Caco-2 (cell line): ENCODE measurements at places on chromosomes 5 and 9. TPM values are rescaled to one million over a fixed set of nuclear protein-coding genes. Genes with fewer than 3 reads are reported as not detected.
A peak's percentile ranks its signal among the peaks of the same experiment; 100 is the strongest.

- DNase-seq = no peak
Measured at GRCh38 chr5:150239099-150239793, 49.4 kb downstream of the SLC6A7 start.

DNA sequence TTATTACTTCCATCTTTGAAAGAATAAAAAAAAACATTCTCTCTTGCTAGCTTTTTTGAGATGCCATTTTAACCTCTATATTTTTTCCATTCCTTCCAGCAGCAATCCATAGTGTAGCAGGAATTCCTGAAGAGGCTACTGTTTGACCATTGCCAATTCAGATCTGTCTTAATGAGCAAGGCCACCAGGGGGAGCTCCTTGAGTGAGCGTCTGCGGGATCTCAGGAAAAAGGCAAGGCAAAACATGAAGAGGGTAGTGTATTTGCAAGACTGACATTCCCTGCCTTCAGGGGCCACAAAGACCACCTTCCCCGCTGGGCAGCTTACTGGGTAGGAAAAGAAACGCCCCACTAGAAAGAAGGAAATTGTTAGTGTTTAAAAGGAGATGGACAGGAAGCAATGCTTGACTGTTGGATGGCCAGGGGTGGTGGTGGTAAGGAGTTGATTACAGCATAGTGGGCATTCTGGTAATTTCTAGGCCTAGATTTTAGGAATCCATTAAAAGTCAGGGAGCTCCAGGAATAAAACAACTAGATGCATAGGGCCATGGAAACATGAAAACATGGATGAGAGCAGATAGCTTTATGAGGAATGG is 206.6 kb upstream of the HAPLN1 start:
- DNase-seq = peak; percentile 80

GRCh38 chr5:17196697-17197096 is 20.7 kb upstream of the BASP1 start:
- no peak for DNase-seq

- DNase-seq = no peak
Measured at GRCh38 chr9:91012933-91013841, 211.6 kb downstream of the SYK start.

GRCh38 chr5:56693220-56693579 is 122.1 kb upstream of the MAP3K1 start:
- no peak for DNase-seq

- DNase-seq = no peak
Measured at GRCh38 chr9:131667576-131667975, 72.3 kb downstream of the RAPGEF1 start.

GRCh38 chr9:13787234-13787833 is 507.8 kb upstream of the MPDZ start:
- no peak for DNase-seq

- no peak for DNase-seq
Measured at GRCh38 chr5:157540707-157541446, 34.7 kb downstream of the ADAM19 start.

DNA sequence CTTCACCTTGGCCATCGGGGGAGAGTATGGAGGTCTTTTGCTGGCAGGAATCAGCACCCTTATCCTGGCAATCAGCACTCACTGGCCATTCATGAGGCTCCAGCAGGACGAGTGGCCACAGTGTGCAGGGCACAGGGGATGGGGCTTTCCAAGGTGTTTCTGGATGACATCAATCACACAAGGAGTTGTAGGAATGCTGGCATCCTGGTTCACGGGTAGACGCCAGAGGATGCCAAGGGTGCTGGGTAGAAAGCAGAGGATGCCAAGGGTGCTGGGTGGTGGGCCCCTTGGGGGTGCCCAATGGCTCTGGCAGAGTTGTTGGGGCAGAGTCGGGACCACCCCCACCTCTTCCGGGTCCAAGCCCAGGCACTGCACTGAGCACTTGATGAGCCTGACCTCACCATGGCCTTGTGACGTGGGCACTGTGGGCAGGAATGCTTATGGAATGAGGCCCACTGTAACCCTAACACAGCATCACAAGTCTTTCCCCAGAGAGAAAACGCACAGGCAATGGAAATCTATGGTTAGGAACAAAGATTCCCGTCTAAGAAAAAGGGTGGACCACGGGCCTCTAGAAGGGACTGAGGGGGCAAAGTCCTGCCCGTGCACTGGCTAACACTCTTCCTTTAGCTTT is 29.1 kb downstream of the CEL start:
- DNase-seq = peak; percentile 34

- DNase-seq = no peak
Measured at GRCh38 chr9:25857147-25857546, 178.9 kb upstream of the TUSC1 start.

DNA sequence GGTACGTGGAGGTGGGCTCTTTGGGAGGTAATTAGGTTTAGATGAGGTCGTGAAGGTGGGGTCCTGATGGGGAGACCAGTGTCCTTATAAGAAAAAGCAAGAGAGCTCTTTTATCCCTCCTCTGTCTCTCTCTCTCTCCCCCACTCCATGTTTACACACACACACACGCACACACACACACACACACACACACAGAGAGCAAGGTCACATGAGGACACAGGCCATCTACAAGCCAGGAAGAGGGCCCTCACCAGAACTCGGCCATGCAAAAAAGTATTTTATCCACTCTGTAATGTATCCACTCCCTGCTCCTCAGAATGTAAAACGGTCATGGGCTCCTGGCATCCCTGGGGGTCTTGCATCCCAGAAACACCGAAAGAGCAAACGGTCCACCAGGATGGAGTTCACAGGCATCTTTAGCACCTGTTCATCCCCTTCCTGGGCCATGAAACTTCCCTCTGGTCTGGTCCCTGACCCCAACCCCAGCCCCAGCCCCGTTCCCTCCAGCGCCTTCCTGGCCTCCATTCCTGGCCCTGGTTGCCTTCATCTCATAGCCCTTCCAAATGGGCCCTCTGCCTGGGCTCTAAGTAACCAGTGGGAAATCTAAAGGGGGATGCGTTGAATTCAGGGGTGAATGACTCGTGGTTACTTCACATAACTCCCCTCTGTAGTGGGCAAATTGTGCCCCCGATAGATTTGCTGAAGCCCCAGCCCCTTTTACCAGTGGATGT is 88.8 kb downstream of the NSUN2 start:
- DNase-seq = no peak

DNA sequence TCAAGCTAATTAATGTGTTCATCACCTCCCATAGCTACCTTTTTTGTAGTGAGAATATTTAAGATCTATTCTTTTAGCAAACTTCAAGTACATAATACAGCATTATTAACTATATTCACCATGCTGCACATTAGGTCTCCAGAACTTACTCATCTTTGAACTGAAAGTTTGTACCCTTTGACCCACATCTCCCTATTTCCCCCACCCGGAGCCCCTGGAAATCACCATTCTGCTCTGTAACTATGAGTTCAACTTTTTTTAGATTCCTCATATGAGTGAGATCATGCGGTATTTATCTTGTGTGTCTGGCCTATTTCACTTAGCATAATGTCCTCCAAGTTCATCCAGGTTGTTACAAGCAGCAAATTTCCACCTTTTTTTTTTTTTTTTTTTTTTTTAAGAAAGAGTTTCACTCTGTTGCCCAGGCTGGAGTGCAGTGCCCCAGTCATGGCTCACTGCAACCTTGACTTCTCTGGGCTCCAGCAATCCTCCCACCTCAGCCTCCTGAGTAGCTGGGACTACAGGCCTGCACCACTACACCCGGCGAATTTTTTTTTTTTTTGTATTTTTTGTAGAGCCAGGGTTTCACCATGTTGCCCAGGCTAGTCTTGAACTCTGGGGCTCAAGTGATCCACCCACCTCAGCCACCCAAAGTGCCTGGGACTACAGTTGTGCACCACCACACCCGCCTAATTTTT is 100.4 kb upstream of the SAP30L start:
- no peak for DNase-seq

GRCh38 chr5:95809414-95809960 is 13.0 kb downstream of the GLRX start:
- DNase-seq = no peak

- no peak for DNase-seq
Measured at GRCh38 chr9:3001311-3001710, 157.4 kb upstream of the PUM3 start.

DNA sequence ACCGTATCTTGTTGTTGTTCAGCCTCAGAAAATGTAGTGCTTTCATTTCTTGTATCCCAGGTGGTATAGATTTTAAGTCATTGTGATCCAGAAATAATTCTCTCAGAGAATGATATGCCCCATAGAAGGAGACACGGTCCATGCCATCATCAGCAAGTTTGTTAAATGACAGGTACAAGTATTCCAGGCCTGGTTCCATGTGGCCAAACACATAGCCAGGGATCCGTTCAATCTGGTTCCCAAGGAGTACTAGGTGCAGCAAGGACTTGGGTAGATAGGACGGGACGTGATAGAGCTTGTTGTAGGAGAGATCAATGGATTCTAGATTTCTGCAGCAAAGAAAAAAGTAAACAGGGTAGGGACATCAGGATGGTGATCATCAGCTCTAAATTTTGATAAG is 18.4 kb upstream of the ASPN start:
- DNase-seq = no peak

DNA sequence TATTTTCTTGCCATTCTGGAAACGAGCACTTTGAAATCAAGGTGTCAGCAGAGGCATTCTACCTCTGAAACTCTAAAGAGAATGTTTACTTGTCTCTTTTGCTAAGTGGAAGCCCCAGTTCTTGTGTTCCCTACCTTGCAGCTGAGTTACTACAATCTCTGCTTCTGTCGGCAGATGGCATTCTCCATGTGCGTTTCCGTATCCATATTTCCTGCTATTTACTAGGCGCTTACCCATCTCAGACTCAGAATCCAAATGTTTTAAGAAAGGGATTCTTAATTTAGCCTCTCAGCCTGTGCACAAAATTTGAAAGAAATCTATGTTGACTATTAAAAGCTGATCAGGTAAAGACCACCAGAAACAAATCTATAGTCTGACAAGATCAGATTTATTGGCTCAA is 221.3 kb upstream of the FTMT start:
- no peak for DNase-seq

DNA sequence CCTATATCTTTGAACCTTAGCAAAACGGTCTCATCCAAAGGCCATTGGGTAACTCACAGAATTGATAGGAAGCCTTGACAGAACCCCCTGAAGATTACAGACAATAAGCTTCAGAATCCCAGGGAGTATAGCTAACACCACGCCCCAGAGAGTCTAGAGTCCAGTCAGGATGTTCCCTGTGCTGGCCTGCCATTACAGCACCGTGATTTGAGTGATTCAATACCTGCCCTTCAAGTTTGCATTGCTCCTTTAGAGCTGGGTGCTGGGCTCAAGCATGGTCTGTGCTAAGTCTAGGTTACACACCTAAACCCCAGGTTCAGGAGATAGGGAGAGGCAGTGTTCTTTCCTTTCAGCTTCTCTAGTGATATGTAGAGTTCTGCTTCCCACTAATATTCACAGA is 90.5 kb downstream of the RASEF start:
- no peak for DNase-seq

GRCh38 chr5:72233835-72234234 is 86.2 kb downstream of the MRPS27 start:
- DNase-seq = no peak

- DNase-seq = peak; percentile 30
Measured at GRCh38 chr9:105039175-105039799, 111.3 kb upstream of the ABCA1 start.

GRCh38 chr5:51889703-51890102 is 506.5 kb downstream of the ISL1 start:
- no peak for DNase-seq

GRCh38 chr5:68845131-68845530 is 248.7 kb upstream of the SLC30A5 start:
- no peak for DNase-seq

GRCh38 chr9:81619353-81620001 is 69.9 kb downstream of the TLE1 start:
- DNase-seq = no peak

The PAEP gene
- total RNA-seq = not detected in 2 replicates

The CCDC171 gene
- total RNA-seq = 1.1 and 1.6 TPM in 2 replicates

The ANKRD31 gene
- 0.66 and 0.79 TPM in 2 replicates for total RNA-seq

The CCIN gene
- not detected in 2 replicates for total RNA-seq

The ABHD17B gene
- total RNA-seq = 6.2 and 6.9 TPM in 2 replicates

The CD14 gene
- total RNA-seq = 11.5 and 13.3 TPM in 2 replicates

The SPINK5 gene
- total RNA-seq = 2.2 and 4.2 TPM in 2 replicates
